ENCODE measurements at places on chromosomes 4 and X.

- no peak for DNase-seq
Observed at GRCh38 chr4:140661550-140661949, 92.8 kb upstream of the UCP1 start.

- no peak for DNase-seq
Observed at GRCh38 chrX:32576885-32577284, 634.5 kb downstream of the DMD start.

- DNase-seq: no peak
Observed at GRCh38 chr4:89836897-89837384, at the start of gene SNCA. Gene SNCA (minus strand): TSS chr4:89837161. CDS start chr4:89835667, 1,494 bp downstream.

DNA sequence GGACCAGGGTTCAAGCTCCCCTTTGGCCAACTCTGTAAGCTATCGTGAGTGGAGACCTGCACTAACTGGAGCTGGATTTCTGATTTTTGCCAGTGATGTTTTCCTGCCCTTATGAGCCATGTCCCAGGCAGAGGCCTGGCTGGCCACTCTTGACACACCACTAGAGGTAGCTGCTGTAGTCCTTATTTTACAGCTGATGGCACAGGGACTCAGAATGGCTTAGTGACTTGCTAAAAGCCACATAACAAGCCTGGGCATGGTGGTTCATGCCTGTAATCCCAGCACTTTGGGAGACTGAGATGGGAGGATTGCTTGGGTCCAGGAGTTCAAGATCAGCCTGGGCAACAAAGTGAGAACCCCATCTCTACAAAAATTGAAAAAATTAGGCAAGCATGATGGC is 33.4 kb downstream of the CYTL1 start:
- no peak for DNase-seq

GRCh38 chr4:41303372-41304118 is 46.8 kb downstream of the UCHL1 start:
- DNase-seq: no peak

DNA sequence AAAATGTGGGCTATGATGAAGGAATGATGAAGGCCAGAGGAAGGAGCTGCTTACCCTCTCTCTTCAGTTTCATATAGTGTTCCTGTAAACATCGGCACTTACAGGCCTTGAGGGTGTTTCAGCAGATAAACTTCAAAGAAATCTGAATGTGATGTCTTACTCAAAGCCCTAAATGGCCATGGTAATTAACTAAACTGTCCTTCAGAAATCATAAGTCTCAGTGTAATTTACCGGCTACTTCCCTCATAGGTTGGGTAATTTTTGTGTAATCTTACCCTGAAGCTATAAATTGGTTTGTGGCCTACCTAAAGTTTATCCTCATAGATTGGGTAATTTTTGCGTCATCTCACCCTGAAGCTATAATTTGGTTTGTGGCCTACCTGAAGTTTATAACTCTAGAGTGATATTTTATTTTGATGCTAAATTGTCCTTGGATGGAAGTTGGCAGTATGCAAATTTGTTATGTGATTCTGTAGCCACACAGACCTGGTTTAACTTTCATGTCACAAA is 2700.3 kb downstream of the ARAP2 start:
- DNase-seq: no peak

GRCh38 chr4:126614356-126614855 is 1018.4 kb upstream of the INTU start:
- no peak for DNase-seq

DNA sequence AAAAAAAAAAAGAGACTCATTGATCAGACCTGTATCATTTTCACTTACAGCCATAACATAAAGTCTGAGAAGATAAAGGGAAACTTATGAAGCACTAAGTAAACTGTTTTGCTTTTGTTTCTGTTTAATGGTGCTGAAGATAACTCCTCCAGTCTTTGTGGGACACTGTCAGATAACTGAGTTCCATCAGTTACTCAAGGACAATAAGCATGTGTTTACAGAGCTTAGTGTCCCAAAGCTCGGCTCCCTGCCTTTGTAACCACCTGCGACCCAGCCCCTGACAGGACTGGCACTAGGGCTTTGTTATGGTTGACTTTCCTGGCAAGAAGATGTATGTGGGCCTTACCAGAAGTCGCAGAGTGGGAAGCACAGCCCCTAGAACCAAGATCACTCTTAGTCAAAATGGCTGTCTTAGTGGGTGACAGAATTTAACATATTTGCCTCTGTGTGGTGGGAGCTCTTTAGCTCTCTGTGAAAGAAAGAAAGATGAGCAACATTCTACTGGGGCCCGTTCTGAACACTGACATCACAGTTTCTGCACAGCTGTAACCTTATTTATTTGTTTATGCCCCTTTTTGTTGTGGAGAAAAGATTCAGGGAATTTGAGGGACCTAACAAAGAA is 68.1 kb downstream of the FNIP2 start:
- DNase-seq: no peak

GRCh38 chr4:149964001-149964796 is 114.0 kb upstream of the DCLK2 start:
- DNase-seq: no peak

DNA sequence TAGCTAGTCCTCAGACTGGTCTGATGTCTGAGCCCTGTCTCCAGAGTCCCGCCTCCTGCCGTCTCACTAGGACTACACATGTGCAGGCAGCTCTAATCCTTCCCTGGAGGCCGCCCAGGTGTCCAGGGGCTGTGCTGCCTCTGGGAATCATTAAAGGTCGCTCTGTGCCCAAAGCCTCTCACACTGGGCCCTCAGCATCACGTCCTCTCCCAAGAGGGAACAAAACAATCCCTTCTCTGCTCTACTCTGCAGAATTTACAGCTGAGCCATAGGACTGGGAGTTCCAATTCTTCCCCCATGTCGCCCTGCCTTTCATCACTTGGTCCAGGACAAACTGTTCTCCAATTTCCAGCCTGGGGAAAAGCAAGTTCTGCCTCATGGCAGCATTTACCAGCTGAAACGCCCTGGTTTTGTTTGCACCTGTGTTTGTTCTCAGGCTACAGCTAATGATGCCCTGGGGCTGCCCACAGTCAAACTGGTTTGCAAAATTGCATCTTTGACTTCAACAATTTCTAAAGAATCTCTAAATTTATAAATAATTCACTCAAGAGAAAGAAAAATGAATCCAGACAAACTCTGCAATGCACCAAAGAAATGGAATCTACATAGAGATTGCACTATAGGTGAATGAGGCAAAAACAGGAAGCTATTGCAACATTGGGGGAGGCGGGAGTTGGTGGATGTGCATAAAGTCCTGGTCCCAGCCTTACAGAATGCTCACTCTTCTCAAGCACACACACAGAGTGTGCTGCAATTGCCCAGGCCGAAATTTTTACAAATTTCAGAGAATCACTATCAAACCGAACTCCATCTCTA is 7.2 kb upstream of the MRFAP1 start:
- no peak for DNase-seq

DNA sequence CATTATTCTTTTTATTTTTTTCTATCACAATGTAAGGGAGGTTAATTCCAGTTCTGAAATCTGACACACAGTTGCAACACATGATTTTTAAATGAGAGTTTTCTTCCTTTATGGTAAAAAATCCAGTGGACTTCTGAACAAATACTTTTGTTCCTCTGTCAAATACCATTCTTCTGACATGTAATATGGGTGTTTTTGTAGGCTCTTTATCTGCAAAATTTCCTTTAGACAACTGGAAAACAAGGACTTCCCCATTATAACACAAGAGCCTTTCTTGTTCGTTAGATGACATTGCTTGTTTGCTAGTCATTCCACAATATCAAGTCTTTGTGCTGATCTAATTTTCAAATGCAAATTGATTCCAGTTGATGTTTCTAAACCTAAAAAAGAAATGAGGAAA is 7.7 kb downstream of the FANCB start:
- DNase-seq: no peak

- DNase-seq: no peak
Observed at GRCh38 chrX:115588179-115588578, 27.2 kb downstream of the PLS3 start.

GRCh38 chrX:19744231-19744630 is 143.2 kb downstream of the SH3KBP1 start:
- DNase-seq: no peak

DNA sequence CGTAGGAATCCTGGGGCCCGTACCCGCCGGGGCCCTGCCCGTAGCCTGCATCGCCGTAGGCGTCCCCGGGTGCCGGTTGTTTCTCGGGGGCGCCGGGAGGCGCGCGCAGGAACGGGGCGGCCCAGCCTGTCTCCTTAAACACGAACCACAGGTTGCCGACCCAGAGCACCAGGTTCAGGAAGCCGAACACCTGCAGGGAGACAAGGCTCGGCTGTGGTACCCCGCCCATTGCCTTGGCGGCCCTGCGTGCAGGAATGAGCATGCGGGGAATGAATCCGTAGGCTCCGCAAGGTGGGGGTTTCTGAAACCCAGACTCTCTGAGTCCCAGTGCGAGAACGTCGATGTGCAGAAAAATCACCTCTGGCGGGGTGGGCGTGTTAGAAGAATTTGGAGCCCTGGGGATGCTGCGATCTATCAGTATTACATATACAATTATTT is 5.4 kb upstream of the PRICKLE3 start:
- no peak for DNase-seq

GRCh38 chr4:110292994-110293744 is 94.8 kb upstream of the ELOVL6 start:
- DNase-seq: no peak

DNA sequence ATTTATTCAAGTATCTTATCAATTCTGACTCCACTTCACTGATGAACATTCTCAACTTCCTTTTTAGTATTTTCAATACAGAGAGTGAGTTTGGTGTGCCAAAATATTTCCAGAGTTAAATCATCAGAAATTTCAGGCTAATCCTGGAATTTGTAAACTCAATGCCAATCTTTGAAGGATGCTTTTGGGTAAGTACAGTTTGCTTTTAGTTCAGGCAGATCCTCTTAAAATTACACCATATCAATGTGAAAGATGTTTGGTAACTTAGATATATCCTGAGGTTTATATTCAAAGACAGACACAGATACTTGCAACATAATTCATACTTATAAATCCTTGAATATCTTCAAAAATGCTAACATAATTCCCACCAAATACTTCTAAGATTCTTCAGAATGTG is 76.0 kb upstream of the FAM47B start:
- no peak for DNase-seq

DNA sequence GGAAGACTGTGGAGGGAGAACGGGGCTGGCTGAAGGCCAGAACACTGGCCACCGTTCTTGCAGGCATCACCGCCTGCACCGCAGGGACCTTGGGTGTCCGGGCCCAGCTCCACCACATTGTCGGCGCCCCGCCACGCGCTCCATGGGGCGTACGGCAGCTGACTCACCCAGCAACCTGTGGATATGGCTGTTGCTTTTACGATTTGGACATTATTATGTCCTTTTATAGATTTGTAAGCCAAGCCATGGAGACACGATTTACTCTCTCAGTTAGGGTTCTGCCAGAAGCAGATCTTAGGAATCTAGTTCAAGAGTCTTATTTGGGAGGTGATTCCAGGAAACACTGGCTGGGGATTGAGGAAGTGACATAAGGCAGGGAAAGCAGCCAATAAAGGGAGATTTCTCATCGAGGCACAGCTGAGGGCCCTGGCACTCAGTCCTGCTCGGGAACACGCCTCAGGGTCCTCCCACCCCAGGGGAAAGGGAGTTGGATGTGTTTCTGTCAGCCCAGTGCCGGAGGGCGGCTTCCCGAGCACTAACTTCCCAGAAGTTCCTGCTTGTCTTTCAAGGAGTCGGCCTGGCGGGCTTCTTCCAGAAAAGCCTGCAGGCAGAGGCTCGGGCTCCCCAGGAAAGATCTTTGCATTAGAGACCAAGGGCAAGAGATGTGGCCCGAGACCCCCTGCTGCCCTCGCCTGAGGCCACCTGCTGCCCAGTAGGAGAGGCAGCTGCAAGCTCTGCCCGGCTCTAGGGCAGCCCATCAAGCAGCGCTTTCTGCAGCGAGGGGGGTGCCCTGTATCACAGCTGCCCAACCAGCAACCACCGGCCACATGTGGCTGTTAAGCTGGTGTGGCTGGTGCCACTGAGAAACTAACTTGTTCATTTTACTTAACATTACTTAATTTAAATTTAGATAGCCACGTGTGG is 52.9 kb downstream of the CRMP1 start:
- DNase-seq: no peak

DNA sequence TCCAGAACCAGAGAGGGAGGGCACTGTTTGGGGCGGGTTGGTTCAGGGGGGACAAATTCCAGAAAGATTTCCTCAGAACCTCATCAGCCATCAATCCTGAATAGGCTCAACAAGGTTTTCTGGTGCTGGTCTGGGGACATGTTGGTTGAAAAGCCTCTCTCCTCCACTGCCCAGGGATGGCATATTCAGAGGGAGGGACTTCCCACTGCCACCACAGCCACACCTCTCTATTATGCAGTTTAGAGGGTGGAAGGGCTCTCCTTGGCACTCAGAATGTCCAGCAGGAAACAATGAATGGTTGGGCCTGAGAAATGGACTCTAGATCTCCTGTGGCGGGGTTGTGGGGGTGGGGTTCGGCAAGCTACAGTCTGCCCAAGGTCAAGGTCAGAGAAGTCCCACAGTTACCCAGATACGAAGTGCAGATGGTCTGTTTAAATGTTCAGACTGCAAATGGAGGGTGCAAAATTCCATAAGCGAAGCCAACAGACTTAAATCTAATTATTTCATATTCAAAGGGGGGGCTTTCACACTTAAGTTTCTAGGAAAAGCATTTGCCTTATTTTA is 70.7 kb downstream of the LEF1 start:
- no peak for DNase-seq

DNA sequence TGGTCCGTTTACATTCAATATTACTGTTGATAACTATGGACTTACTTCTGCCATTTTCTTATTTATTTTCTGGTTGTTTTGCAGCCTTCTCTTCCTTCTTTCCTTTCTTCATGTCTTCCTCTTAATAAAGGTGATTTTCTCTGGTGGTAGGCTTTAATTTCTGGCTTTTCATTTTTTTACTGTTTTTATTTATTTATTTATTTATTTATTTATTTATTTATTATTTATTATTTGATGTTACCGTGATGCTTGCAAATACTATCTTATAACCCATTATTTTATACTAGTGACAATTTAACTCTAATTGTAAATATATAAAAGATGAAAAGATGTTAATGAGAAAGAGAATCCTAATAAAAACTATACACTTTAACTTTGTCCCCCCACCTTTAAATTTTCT is 112.8 kb downstream of the SPIN3 start:
- DNase-seq: no peak

DNA sequence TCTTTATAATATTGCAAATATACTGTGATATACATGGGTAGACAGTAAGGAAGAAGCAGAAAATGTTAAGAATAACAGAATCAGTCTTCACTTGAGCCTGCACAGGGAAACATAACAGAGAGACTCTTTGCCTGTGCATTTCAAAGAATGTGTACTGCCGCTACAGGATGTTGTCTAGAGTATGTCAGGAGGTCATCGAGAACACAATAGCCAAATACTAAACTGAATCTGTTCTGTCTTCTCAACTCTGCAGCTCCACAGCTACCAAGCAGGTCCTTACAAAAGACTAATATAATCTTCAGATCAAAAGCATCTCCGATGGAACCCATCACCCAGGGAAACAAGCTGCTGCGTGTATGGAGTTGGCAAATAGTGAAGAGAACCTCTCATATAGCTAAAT is 471.5 kb downstream of the PCDH10 start:
- DNase-seq: no peak

DNA sequence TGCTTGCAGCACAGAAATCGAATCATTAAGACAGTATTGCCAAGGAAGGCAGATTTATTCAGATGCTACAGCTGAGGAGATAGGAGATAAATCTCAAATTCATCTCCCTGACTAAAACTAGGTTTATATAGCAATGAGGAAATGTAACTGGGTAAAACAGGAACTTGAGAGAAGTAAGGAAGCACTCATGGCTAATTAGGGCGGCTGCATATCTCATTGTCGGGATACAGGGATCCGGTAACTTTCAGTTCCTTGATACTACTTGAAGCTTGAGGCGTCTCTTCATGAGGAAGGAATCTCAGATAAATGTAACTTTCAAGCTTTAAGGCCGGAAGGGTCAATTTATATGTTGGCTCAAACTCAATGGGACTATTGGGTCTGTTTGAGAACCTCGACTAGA is 129.2 kb upstream of the WDR1 start:
- no peak for DNase-seq
